ENCODE measurements at places on chromosomes 1 and 21.

DNA sequence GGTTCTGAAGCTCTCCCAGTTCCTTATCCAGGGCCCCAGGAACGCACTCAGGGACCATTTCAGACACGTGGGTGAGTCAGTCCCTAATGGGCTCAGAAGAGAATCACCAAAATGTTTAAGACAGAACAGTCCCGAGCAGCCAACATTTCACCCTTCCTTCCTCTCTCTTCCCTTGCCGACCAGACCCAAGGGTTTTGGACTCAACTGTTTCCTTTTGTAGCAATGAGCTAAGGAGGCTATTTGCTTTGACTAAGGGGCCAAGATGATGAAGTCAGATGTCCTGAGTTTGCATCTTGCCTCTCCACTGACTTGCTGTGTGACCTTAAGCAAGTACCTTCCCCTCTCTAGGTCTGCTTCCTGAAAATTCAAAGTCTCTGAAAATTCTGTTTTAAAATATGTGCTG, 472.3 kb upstream of the VAMP3 start:
- DNase-seq = peak; percentile 37

DNA sequence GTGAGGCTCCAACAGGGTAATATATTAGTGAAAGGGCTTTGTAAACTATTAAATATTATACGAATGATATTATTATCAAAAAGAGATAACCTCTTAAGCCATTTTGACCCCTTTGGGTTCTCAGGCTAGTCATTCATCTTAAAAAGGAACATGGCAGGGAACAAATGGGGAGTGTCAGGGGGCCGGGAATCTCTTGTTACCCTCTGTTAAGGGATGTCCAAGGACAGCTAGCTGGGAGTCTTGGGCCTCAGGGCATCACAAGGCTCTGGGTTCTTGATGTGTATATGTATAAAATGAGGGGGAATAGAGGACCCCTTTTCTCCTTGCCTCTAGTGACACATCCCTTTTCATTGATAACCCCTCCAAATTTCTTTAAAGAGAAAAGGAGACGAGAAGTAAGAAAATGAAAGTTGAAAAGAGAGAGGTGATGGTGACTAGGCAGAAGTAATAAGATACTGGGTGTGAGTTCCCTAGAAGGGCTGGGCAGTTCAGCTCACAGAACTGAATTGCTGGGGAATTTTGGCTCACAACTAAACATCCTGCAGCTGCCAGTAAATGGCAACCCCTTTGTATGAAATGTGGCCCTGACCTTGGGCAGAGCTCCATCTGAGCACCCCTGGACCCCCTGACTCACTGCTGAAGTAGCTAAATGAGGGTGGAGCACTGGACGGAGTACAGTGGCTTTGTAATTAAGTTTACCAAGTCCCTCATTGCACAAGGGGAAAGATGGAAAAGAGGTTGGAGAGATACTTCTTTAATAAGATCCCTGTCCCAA, 20.0 kb upstream of the ZNF326 start:
- DNase-seq = no peak

DNA sequence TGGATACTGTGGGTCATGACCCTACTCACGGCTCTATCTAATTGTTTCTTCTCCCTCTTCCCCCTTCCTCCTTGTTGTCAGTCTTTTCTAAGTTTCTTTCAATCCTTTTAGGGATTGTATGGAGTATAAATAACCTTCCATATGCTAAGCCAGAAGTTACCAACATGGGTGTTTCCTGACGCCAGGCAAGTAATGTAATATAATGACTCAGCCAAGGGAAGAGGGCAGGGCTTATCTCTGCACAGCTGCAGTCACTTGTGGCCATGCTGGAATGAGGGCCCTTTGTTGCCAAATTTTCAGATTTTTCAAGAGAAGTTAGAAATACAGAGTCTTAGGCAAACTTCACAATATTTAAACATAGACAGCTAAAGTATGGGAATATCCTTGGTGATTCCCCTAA, 194.6 kb downstream of the ST6GALNAC3 start:
- DNase-seq = no peak

GRCh38 chr1:167175901-167176300, 44.8 kb upstream of the POU2F1 start:
- DNase-seq = no peak

DNA sequence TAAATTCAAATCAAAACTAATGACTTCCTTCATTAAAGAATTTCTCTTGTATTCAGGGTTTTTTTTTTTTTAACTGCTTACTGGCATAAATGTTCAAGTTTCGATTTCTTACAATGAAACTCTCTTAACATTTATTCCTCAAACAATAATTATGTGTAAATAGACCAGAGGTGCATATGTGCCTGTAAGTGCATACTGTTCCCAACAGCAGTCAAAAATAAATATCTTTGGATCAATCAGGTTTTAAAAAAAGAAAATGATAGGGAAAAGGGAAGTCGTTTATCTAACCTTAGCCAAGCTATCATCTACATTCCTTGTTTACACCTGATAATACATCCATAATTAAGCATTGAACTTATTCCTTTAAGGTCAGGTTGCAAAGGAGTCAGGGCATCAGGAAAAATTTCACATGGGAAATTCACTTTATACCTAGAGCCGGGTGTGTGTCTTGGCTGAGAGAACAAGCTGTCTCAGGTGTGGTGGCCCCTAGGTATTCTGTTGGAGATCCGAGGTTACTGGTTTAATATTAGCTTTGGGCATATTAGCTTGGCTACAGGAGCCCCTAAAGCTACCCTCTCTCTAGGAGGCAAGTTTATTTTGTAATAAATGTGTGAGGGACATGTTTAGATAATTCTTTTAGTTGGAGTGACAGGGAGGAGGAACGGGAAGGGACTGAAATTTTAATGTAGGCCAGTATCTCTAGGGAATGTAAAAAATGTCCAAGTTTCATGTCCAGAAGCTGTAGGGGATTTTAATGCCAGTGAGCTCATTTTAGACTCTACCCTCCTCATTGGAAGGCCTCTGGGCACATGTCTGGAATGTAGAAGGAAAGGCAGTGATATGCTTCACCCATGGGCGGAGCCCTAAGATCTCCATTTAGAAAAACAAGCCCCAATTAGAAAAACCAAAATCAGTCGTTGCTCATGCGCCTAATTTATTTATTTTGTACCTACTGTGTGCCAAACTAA, 327.9 kb upstream of the PROX1 start:
- DNase-seq = no peak
